ENCODE measurements at places on chromosomes 4 and X.

GRCh38 chr4:26022346-26023202 lies 108.6 kb downstream of the SMIM20 start:
- no peak for DNase-seq

DNA sequence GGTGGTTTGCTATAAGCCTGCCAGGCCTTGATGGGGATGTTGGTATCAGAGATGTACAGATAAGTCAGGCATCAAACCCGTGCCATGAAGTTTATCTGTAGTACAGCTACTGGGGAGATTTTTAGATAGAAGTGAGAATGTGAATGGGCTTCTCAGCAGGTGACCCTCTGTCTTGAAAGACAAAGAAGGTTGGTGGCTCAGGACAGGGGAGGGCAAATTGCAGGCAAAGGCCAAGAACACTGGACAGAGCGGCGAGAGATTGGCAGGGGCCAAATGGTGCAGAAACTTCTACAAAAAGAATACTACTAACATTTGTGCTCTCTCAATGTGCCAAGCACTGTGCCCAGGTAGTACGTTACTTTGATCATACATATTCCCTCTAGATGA lies 1.9 kb upstream of the PIM2 start:
- no peak for DNase-seq

DNA sequence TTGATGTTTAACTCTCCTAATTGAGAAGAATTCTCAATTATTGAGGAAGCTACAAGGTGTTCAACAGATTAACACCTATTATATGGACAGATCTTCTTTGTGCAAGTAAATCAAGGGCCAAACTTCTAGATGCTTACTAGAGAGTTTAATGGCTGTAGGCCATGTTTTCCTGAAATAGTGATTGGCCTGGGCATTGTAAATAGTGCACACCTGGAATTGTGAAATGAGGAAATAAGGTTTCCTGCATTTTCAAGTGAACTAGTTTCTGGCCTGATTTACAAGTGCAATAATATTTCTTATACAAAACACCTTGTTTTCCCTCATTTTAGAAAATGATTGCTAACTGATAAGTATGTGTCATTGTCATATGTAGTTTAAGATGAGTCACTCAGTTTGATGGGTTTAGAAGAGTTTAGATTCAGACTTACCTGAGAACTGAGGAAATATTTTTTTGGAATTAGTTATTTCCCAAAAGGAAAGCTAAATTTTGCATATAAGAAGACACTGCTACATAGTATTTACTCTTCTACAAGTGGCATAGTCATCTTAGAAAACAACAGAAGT lies 21.2 kb downstream of the AFF1 start:
- no peak for DNase-seq

DNA sequence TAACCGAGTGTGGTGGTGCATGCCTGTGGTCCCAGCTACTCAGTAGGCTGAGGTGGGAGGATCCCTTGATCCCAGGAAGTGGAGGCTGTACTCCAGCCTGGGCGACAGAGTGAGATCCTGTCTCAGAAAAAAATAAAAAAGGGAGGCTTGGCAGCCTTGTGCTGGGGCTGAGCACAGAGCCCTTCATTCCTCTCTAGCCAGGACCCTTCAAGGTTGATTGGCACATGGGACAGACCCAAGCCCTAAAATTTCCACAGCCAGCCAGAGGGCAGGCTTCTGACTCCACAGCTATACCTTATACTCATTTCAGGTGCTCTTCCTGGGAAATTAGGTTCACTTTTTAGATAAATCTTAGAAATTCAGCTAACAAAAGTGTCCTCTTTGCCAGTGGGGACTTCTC lies 553.0 kb upstream of the CPEB2 start:
- DNase-seq, result no peak

GRCh38 chr4:85842540-85842939 lies 367.6 kb downstream of the ARHGAP24 start:
- DNase-seq, result no peak

GRCh38 chr4:150039274-150040127 lies 38.7 kb upstream of the DCLK2 start:
- DNase-seq, result no peak

DNA sequence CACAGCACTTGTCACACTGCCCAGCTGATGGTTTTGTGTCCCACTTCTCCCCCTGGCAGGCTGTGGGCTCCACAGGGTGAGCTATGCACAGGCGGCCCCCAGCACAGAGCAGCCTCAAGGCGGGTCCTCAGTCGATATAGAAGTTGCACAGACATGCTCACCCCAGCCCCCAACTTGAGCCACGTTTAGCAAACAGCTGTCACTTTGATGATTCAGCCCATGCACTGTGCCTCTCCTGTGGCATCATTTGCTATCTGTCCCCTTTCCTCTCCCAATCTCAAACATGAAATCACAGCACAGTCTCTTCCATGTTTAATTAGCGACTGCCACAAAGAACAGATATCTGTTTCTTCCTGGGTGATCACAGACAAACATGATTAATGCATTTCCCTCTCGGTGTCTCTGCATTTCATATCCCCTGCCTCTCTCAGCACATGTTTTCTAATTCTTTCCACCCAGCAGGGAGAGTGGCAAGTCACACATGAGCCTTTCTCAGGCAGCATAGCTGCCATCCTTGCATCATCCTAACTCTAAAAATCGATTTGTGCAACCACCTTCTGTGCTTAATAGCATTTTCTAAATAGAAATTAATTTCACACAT lies 204.9 kb downstream of the EVC2 start:
- DNase-seq, result no peak

- DNase-seq, result peak; percentile 46
Observed at GRCh38 chrX:154013614-154014360, 5.9 kb downstream of the IRAK1 start.

DNA sequence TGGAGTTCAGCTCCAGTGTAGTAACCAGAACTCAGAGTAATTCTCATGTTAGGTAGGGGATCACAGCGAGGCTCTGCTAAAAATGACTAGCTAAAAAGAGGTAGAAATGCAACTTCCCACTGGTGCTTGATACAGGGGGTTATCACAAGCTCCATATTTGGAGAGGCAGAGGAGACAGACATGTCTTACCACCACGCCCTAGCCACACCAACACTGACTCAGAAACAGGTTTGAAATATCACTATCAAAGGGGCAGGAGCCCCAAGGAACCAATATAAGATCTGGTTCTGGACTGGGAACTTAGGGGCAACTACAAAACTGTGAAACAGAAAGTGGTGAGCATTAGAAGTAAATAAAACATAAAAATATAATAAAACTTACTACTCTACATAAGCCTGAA lies 62.9 kb downstream of the IQCM start:
- no peak for DNase-seq

DNA sequence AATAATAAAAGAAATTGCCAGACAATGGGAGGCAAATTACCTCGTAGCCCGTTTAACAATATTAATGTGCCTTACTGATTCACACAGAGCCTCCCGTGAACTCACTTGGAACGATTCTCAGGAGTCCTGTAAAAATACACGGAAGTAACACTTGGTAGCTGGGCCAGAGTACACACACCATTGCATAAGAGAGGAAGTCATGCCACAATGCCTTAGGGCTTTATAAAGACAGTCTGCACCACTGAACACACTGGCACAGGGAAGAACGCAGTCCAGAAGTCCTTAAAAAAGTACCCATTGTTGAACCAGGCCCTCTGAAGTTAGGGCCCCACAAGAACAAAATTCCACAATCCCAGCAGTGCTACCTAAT lies 15.1 kb downstream of the SLC2A9 start:
- DNase-seq, result no peak

DNA sequence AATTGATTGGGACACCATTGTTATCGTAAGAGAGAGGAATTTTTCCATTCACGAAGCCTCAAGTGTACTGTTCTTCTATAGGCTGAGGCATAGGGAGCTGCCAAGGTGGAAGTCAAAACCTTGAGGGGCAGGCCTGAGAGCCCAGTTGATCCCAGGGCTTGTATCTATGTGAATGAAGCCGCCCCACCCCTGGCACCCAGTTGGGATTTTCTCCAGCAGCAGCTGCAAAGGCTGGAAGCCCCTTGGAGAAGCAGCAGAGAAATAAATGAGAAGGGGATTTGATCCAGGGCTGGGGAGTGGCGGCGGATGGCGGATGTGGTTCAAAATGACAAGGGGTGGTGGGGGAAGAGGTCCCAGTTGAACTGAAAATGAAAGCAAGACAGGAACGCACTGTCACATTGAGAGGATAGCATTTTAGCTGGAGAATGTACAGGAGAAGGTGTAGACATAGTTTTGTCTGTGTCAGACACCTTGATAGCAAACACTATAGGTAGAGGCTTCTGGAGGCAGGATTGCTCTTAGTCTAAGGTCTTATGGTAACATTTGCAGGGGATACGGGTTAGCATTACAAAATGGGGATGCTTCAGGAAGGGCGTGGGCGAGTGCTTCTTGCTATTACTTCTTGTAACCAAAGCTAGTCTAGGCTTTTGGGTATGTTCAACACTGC lies 32.6 kb downstream of the DOCK11 start:
- peak; percentile 61 for DNase-seq

DNA sequence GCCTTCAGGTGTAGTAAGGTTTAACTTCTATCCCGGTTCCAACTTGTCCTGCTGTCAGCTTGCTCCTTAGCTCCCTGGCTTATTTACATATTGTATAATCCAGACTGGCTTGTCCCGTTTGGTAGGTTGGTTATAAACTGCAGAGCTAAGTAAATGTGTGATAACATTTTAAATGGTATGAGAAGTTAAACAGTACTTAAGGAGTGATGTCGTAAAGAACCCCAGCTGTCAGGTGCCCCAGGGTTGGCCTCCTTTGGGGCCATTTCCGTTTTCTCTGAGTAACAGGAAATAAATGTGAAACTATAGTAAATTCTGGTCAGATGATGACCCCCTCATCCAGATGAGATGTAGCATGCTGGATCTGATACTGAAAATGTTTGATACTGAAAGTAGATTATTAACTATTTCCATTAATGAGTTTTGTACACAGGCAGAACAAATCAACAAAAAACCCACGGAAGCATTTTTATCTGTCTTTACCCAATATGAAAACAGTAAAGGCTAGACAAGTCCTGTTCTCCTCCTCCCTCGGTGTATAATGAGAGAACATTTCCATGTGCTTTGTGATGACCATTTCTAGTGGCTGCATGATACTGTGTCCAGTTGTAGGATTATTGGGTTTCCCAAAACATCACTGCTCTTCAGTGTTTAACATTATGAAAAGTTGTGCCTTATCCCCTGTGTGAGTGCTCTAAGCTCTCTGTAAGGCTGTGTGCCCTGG lies 22.4 kb downstream of the GAB1 start:
- peak; percentile 33 for DNase-seq

DNA sequence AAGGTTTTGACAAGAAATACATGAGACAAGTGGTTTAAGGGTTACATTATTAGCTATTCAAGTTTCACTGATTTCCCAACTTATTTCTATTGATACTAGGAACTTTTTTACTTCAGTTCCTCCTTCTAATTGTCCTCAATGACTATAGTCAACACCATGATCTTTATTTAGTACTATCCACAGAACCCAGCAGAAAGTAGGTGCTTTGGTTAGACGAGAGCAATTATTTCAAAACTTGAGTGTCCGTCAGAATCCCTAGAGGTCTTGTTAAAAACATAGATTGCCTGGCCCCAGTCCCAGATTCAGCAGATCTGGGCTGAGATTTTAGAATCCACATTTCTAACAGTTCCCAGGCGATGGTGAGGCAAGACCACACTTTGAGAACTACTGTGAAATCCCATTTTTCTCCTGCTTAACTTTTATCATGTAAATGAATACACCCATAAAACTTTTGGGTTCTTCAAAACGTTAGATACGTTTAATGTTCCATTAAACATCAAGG lies 17.9 kb downstream of the EXOC1 start:
- DNase-seq, result no peak

DNA sequence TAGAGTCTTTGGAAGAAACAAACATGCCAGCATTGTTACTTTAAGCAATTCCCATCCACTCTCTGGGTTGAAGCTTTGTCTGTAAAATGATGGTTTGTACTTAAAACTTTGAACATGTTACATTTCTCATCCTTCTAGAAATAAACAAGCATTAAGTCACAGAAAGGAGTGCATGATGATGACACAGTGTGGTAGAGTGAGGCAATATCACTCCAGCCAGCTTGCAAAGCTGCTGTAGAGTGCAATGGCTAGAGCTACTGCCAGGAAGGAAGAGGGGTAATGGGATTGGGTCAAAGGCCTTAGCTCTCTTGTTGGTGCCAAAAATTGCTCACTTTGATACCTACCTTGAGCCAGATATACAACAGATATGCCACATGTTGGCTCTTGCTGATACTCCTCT lies 12.3 kb upstream of the ENOX2 start:
- no peak for DNase-seq

DNA sequence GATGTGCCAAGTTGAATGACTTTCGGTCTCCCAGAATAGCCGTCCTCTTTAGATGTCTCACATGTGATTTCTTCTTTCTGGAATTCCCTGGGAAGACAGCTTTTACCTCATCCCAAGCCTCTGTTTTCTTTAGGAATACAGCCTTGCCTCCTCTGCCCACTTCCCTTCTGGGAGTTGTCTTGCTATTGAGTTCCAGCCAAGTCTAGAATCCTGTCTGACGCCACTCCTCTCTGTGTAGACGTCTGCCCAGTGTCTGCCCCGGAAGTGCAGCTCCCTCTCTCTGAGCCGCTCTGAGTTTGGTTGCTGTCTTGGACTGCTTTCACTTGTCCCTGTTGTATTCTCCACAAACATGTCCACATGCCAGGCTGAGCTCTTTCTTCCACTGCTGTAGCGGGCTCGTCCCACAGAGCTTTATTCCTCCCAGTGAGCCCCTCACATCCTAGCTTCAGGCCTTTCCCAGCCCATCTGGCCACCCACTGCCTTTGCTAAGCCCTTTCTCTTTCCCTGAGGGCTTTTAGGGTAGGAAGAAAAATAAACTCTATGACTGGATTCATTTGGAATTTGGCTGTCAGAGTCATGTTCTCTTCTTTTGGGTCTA lies 9.0 kb upstream of the IGFBP7 start:
- DNase-seq, result no peak

GRCh38 chr4:72714482-72715279 lies 145.7 kb upstream of the ADAMTS3 start:
- DNase-seq, result no peak

DNA sequence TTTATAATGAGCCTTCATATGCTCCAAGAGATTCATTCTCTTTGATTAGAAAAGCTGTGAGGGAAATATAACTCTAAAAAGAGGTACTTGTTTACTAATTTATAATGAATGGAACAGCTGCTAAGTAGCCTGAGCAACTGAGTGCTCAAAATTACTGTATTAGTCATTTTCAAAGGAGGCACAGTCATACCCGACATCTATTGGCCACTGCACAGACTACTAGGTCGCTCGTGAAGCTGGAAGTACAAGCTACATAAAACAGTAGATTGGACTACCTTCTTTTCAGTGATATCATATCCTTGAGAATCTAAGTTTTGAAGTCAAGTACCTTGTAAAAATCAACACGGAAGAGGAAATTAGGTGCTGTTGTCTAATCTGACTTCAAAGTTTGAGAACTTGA lies 52.0 kb upstream of the GLRB start:
- DNase-seq, result no peak

- DNase-seq, result no peak
Observed at GRCh38 chrX:77793946-77794345, 7.9 kb upstream of the ATRX start.

DNA sequence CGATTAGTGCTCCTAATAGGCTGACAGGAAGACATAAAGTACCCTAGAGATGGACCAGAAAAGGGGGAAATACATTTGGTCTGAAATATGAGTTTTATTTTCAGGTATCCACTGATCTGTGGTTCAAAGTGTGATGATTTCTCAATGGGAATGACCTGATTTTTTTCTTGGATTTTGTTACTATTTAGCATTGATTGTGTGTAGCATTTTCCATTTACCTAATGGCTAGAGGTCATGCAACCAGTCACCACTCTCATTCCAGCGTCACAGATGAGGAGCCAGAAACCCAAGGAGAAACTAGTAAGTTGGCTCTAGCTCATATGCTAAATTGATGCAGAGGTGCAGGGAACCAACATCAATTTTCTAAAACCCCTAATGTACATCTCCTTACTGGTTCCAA lies 118.1 kb downstream of the IL1RAPL2 start:
- DNase-seq, result no peak

- no peak for DNase-seq
Observed at GRCh38 chr4:185468999-185469398, 2.5 kb downstream of the CCDC110 start.
